ENCODE measurements at places on chromosomes 4 and X.

- no peak for DNase-seq
Observed at GRCh38 chrX:72236841-72237240, 2.0 kb downstream of the ERCC6L start.

GRCh38 chrX:147877726-147878125, 34.0 kb upstream of the FMR1 start:
- no peak for DNase-seq

GRCh38 chrX:14356401-14356800, 172.9 kb upstream of the GLRA2 start:
- no peak for DNase-seq

GRCh38 chr4:55089916-55090315, 35.5 kb downstream of the KDR start:
- DNase-seq = no peak

GRCh38 chr4:142645475-142646108, 200.5 kb downstream of the INPP4B start:
- peak; percentile 52 for DNase-seq

DNA sequence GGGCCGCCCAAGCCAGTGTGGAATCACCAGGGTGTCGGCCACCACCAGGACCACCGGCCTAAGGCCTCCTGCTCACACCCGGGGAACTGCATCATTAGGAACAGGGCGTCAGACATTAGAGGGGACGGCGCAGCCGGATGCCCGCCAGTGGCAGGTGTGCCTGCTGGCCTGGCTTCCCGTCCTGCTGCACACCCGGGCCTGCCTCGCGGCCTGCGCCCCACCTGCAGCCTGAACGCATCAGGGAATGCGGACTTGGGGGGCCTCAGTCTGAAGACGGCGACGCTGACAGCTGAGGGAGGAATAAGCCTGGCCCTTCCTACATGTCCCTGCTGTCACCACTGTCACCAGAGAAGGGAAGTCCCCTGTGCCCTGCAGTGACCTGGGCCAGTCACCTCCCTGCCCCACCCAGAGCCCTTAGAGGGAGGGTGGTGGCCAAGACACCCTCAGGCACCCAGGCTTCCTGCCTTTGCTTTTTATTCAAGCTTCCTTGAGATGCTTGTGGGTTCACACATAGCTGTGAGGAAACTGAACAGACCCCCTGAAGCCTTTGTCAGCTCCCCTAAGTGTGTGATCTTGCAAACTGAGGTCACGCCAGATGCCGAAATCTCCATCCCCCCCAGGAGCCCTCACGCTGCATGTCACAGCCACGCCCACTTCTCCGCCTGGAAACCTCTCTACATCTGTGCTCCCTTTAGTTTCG, 3.2 kb downstream of the DGKQ start:
- no peak for DNase-seq

GRCh38 chr4:65698631-65699030, 28.3 kb upstream of the EPHA5 start:
- DNase-seq = no peak

Measured in thymus (tissue), 14 donors.